ENCODE measurements at places on chromosomes 1 and 21. TPM values are rescaled to one million over a fixed set of nuclear protein-coding genes. Genes with fewer than 3 reads are reported as not detected.

The LDLRAD1 gene
- total RNA-seq, result 0.49 TPM

The SH3D21 gene
- total RNA-seq, result 9.7 TPM

The ANKRD34A gene
- total RNA-seq, result 0.42 TPM

The EDN2 gene
- total RNA-seq, result 1.2 TPM

The KRTAP19-3 gene
- total RNA-seq, result not detected

The TNFRSF25 gene
- 33.0 TPM for total RNA-seq

The PDC gene
- not detected for total RNA-seq

The SPRR5 gene
- total RNA-seq, result 1.3 TPM

The TDRD5 gene
- total RNA-seq, result 0.15 TPM

The SLC1A7 gene
- not detected for total RNA-seq

The NBL1 gene
- 170 TPM for total RNA-seq

The TAS1R2 gene
- not detected for total RNA-seq

The GPR37L1 gene
- 0.09 TPM for total RNA-seq

DNA sequence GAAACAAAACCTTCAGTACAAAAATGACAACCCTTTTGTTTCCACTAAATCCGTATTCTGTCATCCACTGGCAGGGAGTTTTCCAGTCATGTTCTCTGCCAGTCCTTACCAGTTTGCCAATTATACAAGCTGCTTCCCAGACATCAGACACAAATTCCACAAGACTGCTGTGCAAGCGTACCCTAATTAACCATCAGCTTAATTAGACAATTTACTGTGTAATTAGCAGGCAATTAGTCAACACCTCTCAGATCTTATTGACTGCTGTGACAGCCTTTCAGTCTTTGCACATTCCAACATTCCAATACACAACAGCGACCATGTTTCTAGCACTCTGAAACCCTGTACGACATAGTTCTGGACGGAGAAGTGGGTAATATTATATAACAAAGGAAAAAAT, 420.1 kb downstream of the DPYD start:
- no peak for DNase-seq
- H3K4me3 ChIP-seq, result no peak overlapping the region
- no peak overlapping the region for H3K27ac ChIP-seq
- H3K27me3 ChIP-seq, result no peaks in the 10 kb centered on the region

DNA sequence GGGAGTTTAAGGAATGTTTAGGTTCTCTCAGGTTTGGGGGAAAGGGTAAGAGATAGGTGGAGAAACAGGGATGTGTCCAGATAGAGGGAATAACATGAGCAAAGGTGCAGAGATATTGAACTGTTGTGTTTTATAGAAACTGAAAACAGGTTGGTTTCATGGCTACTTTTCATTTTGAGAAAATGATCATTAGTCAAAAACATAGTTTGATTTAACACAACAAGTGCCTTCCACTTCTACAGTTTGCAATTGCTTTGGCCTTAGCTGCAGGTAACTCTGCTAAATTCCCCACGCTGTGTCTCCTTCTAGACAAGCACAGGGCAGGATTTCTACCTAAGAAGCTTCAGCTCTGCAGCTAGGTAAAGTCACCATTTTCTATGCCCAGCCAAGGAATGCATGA, 124.9 kb downstream of the RGS2 start:
- no peak overlapping the region for H3K27ac ChIP-seq
- no peak for DNase-seq
- H3K27me3 ChIP-seq, result no peaks in the 10 kb centered on the region
- H3K4me1 ChIP-seq, result no peaks in the 10 kb centered on the region

- H3K4me1 ChIP-seq, result no peaks in the 10 kb centered on the region
- no peak for DNase-seq
- no peak overlapping the region for H3K27ac ChIP-seq
Measured at GRCh38 chr1:212646588-212646987, 38.0 kb downstream of the ATF3 start.

DNA sequence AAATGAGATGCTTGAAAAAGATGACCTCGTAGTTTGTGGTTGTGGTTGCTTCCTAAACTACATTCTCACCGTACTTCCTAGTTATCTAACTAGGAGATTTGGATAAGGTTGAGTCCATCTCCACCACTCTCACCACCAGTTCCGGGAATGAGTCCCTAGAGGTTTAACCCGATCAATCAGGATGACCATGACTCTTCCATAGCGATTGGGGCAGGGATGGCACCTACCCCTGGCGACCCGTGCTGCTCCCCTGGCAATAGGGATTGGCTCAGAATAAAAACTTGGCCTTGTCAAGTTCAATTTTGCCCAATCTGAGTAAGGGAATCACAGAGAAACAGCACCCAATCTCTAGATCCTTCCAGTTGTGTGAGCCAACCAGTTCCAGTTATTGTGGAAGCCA, 2.7 kb upstream of the MIS18A start:
- H3K27ac ChIP-seq, result no peak overlapping the region
- peaks cover 7% of the 10 kb centered on the region for H3K36me3 ChIP-seq
- DNase-seq, result no peak
- peaks cover 29% of the 10 kb centered on the region for H3K4me1 ChIP-seq

GRCh38 chr1:87140831-87141540, 187.7 kb upstream of the LMO4 start:
- H3K27me3 ChIP-seq, result no peaks in the 10 kb centered on the region
- no peak for DNase-seq
- peaks cover 9% of the 10 kb centered on the region for H3K4me1 ChIP-seq
- H3K36me3 ChIP-seq, result no peaks in the 10 kb centered on the region
- H3K4me3 ChIP-seq, result no peak overlapping the region

DNA sequence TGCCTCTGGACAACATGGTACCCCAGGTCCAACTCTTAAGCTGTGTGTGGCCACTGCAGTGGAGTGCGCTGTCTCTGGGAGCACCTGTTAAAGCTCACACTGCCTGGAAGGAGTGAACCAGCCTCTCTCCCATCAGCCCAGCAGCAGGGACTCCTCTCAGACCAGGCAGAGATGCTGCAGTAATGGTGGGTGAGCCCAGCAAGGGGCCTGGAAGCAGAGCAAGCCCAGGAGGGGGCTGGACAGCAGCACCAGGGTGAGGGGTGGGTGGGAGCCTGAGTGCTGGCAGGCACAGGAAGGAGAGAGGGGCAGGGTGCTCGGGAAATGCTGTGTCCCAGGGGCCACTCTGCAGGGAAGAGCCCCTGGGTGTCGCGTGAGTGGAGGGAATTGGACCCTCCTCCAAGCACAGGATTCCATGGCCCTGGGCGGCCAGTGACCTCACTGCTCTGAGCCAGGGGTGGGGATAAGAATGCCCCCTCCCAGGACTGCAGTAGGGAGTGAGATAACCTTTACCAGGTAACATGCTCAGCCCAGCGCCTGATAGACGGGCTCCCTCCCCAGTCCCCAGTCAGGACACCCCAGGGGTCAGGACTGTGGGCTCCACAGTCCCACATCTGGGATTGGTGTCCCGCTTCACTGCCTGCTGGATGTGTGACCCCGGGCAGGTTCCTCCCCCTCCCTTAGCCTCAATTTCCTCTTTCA, 313.1 kb downstream of the MATN1 start:
- H3K27me3 ChIP-seq, result no peaks in the 10 kb centered on the region
- no peaks in the 10 kb centered on the region for H3K4me1 ChIP-seq
- H3K36me3 ChIP-seq, result no peaks in the 10 kb centered on the region
- no peak overlapping the region for H3K4me3 ChIP-seq
- no peak overlapping the region for H3K27ac ChIP-seq
- no peak for DNase-seq

DNA sequence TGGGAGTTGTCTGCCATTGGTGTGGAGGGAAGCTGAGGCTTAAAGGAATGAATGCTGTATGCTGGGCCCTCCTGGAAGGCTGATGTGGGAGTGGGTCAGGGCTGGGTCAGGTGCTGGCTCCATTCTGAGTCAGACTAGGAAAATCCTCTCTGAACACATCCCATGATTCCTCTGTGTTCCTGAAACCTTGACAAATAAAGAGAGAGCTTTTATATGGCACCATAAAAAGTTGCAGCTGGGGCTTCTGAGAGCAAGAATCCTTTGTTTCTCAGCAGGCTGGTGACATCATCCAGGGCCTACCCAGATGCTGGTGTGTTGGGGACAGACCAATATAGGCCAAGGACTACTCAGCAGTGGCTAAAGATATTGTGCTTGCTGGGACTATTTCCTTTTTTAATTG, 27.8 kb upstream of the NFASC start:
- no peak overlapping the region for H3K4me3 ChIP-seq
- H3K27ac ChIP-seq, result no peak overlapping the region
- no peak for DNase-seq
- H3K36me3 ChIP-seq, result no peaks in the 10 kb centered on the region
- no peaks in the 10 kb centered on the region for H3K27me3 ChIP-seq

DNA sequence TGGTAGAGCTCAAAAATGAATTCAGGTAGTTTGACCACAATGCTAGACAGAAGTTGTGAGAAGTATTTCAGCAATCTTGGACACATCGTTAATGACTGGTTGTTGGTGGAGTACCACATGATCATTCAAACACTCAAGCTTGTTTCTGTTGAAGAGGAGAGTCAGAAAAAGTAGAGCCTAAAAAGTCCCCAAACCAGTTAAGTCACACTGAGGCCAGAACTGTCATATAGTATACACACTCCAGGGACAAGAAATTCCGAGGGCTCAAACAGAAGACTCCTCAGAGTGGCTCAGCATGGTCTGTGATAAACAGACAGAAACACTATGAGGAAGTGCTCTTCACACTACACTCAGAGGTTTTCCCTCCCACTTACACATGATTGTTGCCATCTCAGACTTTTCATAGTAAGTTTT, 5.8 kb downstream of the TRIM33 start:
- H3K36me3 ChIP-seq, result peaks cover 6% of the 10 kb centered on the region
- no peak overlapping the region for H3K4me3 ChIP-seq
- H3K27ac ChIP-seq, result no peak overlapping the region
- no peak for DNase-seq

DNA sequence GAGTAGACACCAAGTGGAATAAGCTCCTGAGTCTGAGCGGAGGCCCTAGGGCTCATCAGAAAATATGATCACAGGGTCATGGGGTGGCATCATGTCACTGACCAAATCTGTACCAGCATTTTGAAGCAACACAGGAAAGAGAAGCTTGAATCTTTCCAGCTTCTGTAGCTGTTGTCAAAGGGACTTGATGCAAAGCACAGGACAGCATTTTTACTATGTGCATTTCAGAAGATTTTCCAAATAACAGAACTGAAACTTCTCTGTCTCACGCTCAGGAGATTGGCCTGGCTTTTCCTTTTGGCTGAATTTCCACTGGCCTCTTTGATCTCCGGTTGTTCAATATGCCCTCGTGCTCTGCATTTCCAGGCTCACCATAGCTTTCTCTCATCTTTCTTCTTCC, 127.2 kb upstream of the ATP1B1 start:
- DNase-seq, result no peak
- H3K4me1 ChIP-seq, result no peaks in the 10 kb centered on the region
- no peaks in the 10 kb centered on the region for H3K36me3 ChIP-seq
- H3K4me3 ChIP-seq, result no peak overlapping the region

- H3K36me3 ChIP-seq, result no peaks in the 10 kb centered on the region
- no peak overlapping the region for H3K4me3 ChIP-seq
- no peak for DNase-seq
- no peak overlapping the region for H3K27ac ChIP-seq
- H3K4me1 ChIP-seq, result no peaks in the 10 kb centered on the region
Measured at GRCh38 chr1:67987046-67987799, 63.2 kb downstream of the DIRAS3 start.

DNA sequence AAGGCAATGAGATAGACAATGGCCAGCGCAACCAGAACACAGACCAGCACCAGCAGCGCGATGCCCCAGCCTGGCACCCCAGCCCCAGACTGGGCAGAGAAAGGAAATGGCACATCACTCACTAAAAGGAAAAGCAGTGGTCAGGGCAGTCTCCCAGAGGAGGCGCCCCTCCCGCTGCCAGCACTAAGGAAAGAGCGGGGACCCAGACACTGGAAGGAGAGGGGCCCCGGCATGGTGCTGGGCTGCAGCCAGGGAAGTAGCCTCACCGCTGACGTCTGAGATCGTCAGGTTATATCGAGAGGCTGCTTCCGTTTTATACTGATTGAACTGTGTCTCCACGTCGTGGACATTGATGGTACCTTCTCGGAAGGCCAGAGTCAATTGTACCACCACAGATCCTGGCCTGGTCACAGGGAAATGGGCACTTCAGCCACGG, 13.8 kb downstream of the TRIM46 start:
- DNase-seq, result no peak
- no peak overlapping the region for H3K27ac ChIP-seq
- no peaks in the 10 kb centered on the region for H3K36me3 ChIP-seq
- peaks cover 15% of the 10 kb centered on the region for H3K4me1 ChIP-seq

GRCh38 chr1:26029864-26030481, 8.4 kb downstream of the EXTL1 start:
- H3K27me3 ChIP-seq, result peaks cover 36% of the 10 kb centered on the region
- H3K4me1 ChIP-seq, result peaks cover 4% of the 10 kb centered on the region
- no peak overlapping the region for H3K27ac ChIP-seq
- H3K4me3 ChIP-seq, result no peak overlapping the region
- no peaks in the 10 kb centered on the region for H3K36me3 ChIP-seq

DNA sequence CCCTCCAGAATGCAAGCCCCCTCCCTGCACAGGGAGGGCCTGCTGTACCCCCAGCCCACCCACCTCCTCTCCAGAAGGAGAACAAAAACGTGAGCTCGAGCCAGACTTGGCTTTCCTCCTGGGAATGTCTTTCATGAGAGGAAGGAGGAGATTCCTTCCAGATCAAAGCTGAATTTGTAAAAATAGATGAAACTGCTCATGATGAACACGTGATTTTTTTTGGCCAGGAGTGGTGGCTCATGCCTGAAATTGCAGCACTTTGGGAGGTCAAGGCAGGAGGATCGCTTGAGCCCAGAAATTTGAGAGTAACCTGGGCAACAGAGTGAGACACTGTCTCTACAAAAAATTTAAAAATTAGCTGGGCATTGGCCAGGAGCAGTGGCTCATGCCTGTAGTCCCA, 21.8 kb downstream of the GPR157 start:
- no peak for DNase-seq
- peaks cover 4% of the 10 kb centered on the region for H3K4me1 ChIP-seq

- no peak overlapping the region for H3K27ac ChIP-seq
- peaks cover 13% of the 10 kb centered on the region for H3K4me1 ChIP-seq
- peaks cover 53% of the 10 kb centered on the region for H3K27me3 ChIP-seq
- no peak for DNase-seq
- H3K36me3 ChIP-seq, result no peaks in the 10 kb centered on the region
- no peak overlapping the region for H3K4me3 ChIP-seq
Measured at GRCh38 chr21:44450999-44451398, 4.3 kb upstream of the LRRC3 start.

DNA sequence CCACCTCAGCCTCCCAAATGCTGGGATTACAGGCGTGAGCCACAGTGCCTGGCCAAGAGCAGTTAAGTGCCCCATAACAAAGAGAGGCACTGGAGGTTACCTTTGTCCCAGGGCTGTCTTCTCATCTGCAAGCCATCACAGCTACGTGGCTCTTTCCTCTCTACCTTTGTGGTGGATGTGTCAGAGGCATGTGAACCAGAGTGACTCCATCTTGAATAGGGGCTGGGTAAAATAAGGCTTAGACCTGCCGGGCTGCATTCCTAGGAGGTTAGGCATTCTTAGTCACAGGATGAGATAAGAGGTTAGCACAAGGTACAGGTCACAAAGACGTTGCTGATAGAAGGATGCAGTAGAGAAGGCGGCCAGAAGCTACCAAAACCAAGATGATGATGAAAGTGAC, 59.4 kb upstream of the POU2F1 start:
- no peak overlapping the region for H3K4me3 ChIP-seq
- H3K36me3 ChIP-seq, result no peaks in the 10 kb centered on the region
- DNase-seq, result no peak
- H3K27ac ChIP-seq, result no peak overlapping the region

- no peaks in the 10 kb centered on the region for H3K27me3 ChIP-seq
- no peak for DNase-seq
- no peak overlapping the region for H3K27ac ChIP-seq
- no peak overlapping the region for H3K4me3 ChIP-seq
- no peaks in the 10 kb centered on the region for H3K4me1 ChIP-seq
- no peaks in the 10 kb centered on the region for H3K36me3 ChIP-seq
Measured at GRCh38 chr1:55245781-55246180, 30.6 kb upstream of the USP24 start.
